ENCODE measurements at places on chromosomes 5 and 9.

DNA sequence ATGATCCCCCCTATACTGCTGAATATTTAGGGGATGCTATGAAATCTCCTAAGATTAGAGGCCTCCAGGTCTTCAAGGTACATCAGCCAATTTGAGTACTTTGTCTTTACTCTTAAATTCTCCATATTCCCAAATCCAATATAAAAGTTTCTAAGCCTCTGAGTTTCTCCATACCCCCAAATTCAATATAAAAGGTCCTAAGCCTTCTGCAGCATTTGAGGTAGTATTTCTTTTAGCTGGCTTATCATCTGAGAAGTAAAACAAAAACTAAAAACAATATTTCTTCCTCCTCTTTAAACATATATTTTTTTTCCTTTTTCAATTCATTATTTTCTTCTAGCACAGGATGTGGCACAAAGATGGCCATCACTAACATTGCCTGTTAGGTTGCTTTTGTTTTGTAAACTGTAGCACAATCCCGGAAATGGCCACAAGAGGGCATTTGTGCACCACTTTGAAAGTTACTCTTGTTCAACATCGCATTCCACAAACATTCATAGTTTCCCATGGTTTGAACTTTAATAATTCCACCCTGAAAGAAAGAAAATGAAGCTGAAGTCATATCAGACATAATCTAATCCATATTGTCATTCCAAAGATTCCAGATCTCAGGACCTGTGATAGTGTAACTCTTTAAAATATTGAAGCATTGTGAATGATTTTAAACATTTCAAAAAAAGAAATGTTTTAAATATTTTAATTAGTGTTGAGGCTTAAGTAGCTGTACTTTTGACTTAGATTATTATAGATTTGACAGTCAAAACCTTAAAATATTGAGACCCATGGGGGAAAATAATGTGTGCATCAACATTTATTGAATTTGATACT, 21.0 kb upstream of the SCGB3A2 start:
- peak; percentile 72 for DNase-seq

DNA sequence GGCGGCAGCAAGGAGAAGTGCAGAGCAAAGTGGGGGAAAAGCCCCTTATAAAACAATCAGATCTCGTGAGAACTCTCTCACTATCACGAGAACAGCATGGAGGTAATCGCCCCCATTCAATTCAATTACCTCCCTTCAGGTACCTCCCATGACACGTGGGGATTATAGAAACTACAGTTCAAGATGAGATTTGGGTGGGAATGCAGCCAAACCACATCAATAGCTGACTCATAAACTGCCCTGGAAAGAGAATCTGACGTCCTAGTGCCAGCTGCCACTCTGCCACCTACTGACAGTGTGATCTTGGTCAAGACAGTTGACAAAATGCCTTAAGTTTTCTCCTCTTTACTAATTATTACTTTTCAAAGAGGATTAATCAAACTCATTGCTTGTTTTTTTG, 128.3 kb downstream of the GPBP1 start:
- peak; percentile 80 for DNase-seq

DNA sequence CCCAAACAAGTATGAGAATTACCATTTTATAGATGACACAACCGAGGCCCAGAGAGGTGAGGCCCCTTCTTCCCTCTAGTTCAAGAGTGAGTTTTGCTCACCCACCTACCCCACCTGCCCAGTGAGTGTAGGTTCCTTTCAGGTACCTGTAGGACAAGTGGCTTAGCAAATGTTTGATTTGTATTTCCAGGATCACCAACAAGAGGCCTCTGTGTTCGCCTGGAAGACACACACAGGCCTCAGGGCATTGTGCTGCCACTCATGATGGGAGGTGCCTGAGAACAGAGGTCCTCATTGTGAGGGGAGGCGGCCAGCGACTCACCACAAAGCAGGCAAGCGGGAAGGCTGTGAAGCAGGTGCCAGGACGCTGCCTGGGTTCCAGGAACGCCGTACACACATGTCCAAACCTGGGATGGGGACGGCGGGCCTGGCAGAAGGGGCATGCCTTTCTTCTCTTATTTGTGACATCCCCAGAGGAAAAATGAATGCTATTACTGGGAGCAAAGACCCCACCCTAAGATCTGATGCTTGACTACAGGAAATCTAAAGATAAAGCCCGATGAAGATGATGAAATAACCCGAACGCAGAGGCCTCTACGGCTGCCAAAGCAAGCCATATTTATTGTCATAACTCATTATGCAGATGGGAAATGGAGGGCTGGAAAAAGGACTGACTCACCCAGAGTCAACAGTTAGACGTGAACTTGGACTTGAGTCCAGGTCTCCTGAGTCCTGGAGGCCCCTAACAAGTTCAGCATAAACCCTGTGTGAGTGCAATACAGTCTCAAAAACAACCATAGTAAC, 60.2 kb upstream of the SLC25A51 start:
- peak; percentile 95 for DNase-seq

GRCh38 chr9:77785341-77785740, 137.2 kb upstream of the GNA14 start:
- no peak for DNase-seq

GRCh38 chr5:141192110-141192725, at the start of gene PCDHB10:
Gene PCDHB10, plus strand, starts transcription at chr5:141192353. Its CDS starts 200 bp downstream, at chr5:141192553.
- peak; percentile 66 for DNase-seq

DNA sequence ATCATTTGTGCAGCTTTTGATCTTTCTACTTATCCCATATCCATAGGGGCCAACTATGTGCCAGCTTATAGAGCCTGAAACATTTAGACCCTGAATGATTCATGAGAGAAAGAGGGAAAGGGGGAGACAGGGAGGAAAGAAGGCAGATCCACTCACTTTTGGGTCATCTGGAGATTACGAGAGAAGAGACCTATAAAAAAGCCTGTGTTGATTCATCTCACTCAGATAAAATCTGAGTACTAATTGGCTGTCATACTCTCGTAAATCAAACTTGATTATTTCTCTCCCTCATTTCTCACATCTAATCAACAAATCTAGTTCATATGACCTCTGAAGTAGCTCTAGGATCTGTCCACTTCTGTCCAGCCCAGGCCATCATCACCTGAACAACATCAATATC, 137.1 kb downstream of the ARL15 start:
- DNase-seq = no peak

- DNase-seq = no peak
Measured at GRCh38 chr9:124221676-124222075, 36.1 kb upstream of the NEK6 start.

- no peak for DNase-seq
Measured at GRCh38 chr5:179128976-179129375, 68.8 kb downstream of the ZNF354C start.

DNA sequence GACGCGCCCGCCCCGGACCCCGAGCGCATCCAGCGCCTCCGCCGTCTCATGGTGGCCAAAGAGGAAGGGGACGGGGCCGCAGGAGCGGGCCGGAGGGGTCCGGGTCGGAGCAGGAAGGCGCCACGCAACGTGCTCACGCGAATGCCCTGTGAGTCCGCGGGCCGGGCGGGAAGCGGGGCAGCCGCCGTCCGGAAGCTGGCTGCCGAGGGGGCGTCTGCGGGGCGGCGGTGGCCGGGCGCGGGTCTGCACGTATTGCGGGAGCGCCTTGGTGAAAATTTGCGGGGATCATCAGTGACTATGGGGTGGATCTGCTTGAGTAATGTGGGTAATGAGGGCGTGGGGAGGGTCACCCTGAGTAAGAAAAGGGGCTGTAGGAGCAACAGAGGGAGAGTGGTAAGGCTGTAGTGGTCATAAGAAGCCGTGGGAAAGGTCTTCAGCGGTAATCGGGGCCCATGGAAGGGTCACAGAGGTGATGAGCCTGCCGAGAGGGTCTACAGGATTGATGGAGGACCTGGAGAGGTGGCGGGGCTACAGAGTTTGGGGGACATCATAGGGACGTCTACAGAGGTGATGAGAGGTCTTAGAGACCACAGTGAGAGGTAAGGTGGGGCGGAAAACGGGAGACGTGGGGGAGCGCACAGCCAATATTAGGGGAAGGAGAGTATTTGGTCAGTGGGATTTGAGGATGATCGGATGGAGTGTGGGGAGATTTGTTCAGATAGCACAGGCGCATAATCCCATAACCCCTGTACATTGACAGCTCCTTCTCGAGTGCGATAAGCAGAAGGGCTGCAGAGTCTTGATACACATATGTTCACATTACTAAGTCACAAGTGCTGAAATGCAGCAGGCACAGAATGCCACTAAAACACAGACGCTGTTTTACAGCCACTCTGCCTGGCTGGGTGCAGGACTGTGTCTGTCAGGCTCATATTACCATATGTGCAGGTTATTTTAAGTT, 819 bp downstream of the LSM11 start:
- DNase-seq = peak; percentile 62

GRCh38 chr9:94606646-94607422, 13.2 kb upstream of the FBP2 start:
- DNase-seq = no peak

DNA sequence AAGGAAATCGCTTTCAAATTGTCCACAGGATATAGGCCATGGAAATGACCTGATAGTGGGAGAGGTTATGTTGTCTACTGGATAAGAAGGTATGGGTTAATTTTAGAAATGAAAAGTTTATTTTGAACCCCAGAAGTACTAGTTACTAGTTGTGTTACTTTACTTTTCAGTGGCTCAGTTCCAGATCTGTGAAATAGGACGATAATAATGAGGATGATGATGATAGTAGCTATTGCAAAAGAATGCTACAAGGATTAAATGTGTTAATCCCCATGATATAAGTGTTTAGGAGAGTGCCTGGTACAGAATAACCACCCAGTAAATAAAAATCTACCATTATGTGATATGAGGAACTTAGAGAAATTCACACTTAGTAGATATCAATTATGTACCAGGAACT, 120.8 kb downstream of the PDE4D start:
- no peak for DNase-seq

DNA sequence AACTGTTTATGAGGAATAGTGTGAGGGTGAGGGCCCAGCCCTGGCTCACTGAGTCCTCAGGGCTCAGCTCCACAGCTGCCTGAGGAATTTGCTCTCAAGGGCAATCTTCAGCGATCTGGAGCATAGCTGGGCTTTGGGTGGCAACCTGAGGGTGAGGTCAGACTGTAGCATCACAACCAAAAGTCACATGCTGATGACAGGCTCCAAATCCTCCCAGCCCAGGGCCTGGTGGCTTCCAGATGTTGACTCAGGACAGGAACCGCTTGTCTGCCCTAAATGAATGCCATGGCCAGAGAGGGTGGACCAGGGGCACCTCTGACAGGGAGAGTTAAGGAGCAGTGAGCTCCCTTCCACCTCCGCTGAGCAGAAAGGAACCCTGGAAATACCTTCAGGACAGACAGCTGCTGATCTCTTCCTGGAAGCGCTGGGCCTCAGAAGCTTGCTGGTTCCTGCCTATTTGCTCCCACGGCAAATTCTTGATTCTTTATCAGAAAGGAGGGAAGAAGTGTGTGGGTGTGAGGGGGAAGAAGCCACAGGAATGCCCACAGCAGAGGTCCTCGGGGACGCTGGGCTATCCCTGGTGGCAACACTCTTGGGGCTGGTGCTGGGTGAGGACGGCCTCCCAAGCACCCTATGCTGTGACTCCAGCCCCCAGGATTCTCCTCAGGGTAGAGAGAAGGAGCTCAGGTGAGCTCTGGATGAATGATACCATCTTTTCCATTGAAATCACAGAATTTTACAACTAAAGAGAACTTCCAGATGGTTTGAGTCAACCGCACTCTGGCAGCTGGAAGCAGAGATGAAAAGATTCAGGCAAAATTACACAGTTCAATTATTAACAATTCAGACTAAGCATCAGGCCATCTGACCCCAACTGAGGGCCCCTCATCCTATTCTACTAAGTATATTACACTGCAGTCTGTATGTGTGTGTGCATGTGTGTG, 13.8 kb upstream of the CTSL start:
- no peak for DNase-seq

GRCh38 chr5:85049020-85049419, 664.3 kb upstream of the EDIL3 start:
- DNase-seq = peak; percentile 70

DNA sequence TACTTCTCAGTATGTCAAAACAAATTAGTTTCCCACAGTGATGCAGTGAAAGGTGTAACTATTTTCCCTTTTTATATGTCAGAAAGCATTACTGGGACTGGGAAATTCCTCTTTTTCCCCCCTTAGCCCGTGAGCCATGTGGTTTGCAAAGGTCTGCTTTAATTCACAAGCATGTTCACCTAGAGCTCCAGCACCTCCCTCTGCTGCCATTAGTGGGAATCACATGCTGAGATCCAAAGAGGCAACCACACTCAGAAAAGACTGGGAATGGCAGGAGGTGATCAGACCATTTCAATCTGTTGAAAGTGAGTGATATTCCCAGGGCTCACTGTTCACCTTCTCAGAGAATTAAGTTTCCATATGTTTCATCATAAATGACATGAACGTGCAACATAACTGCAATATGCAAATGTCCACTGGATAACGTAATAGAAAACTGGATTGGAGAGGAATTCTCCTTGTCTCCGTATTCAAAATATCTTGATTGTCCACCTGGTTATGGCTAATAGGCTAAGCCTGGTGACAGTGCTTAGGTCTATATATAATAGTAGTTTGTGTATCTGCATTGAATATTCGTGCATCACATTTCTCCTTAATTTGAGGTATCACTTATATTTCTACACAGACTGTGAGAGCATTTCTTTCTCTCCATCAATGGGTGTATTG, 703.5 kb upstream of the WWC1 start:
- DNase-seq = peak; percentile 41

DNA sequence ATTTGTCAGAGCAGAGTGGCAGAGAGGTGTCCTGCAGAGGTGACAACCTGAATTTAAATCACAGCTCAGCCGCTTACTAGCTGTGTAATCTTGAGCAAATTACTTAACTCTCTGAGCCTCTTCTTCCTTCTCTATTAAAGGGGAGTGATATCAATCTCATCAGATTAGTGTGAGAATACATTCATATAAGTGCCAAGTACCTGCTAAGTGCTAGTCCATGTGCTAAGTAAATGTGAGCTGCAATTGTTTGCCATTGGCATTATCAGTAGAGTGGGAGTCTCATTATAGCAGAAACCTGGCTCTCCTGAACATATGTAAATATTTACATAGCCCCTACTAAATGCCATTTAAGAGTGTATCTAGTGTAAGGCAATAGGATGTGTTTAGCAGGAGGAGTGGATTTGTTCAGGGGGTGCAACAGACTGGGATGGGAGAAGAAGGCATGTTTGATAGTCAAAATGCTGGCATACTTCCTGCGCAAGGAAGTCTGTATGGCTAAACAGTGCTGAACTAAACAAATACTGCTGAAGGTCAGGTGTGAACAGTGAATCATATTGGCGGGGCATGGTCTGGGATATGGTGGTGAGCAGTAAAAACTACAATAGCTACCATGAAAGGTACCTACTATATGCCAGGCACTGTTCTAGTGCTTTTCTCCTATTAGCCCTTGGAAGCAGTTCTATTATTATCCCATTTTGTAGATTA, 74.5 kb downstream of the F2RL2 start:
- DNase-seq = peak; percentile 73
